ENCODE measurements at places on chromosomes 11 and 22. TPM values are rescaled to one million over a fixed set of nuclear protein-coding genes. Genes with fewer than 3 reads are reported as not detected.

The CLP1 gene
- 10.6 TPM for total RNA-seq

The TEX12 gene
- total RNA-seq: 0.97 TPM

The NAALADL1 gene
- total RNA-seq: 14.1 TPM

The HSPB2 gene
- 24.8 TPM for total RNA-seq

The KCNQ1 gene
- total RNA-seq: 11.5 TPM

The KIRREL3 gene
- total RNA-seq: not detected

The LIF gene
- 4.5 TPM for total RNA-seq

The SNX15 gene
- total RNA-seq: 26.1 TPM

The ZNRF3 gene
- 11.8 TPM for total RNA-seq

All from aorta (tissue), 5 donors.